DND-41 (cell line): ENCODE measurements at places on chromosomes 1 and 21.

- peaks cover 19% of the 10 kb centered on the region for H3K4me1 ChIP-seq
- H3K36me3 ChIP-seq: no peaks in the 10 kb centered on the region
- DNase-seq: no peak
Measured at GRCh38 chr1:66271904-66272254, 262.1 kb upstream of the SGIP1 start.

- no peaks in the 10 kb centered on the region for H3K4me1 ChIP-seq
- no peak overlapping the region for H3K4me3 ChIP-seq
- DNase-seq: no peak
- H3K27me3 ChIP-seq: no peaks in the 10 kb centered on the region
- H3K27ac ChIP-seq: no peak overlapping the region
Measured at GRCh38 chr1:163824006-163824405, 502.3 kb downstream of the NUF2 start.

- no peak overlapping the region for H3K4me3 ChIP-seq
- H3K36me3 ChIP-seq: no peaks in the 10 kb centered on the region
- H3K4me1 ChIP-seq: peaks cover 68% of the 10 kb centered on the region
- H3K27ac ChIP-seq: peak overlapping the region; percentile 97
Measured at GRCh38 chr1:98323388-98323787, 338.1 kb upstream of the SNX7 start.

- H3K4me3 ChIP-seq: no peak overlapping the region
- no peaks in the 10 kb centered on the region for H3K36me3 ChIP-seq
- peak; percentile 41 for DNase-seq
- H3K4me1 ChIP-seq: no peaks in the 10 kb centered on the region
- no peak overlapping the region for H3K27ac ChIP-seq
Measured at GRCh38 chr1:8374812-8375211, 56.9 kb downstream of the SLC45A1 start.

- no peaks in the 10 kb centered on the region for H3K36me3 ChIP-seq
- DNase-seq: no peak
- H3K27me3 ChIP-seq: no peaks in the 10 kb centered on the region
- no peak overlapping the region for H3K27ac ChIP-seq
- no peak overlapping the region for H3K4me3 ChIP-seq
Measured at GRCh38 chr1:88350648-88351047, 333.4 kb upstream of the PKN2 start.

DNA sequence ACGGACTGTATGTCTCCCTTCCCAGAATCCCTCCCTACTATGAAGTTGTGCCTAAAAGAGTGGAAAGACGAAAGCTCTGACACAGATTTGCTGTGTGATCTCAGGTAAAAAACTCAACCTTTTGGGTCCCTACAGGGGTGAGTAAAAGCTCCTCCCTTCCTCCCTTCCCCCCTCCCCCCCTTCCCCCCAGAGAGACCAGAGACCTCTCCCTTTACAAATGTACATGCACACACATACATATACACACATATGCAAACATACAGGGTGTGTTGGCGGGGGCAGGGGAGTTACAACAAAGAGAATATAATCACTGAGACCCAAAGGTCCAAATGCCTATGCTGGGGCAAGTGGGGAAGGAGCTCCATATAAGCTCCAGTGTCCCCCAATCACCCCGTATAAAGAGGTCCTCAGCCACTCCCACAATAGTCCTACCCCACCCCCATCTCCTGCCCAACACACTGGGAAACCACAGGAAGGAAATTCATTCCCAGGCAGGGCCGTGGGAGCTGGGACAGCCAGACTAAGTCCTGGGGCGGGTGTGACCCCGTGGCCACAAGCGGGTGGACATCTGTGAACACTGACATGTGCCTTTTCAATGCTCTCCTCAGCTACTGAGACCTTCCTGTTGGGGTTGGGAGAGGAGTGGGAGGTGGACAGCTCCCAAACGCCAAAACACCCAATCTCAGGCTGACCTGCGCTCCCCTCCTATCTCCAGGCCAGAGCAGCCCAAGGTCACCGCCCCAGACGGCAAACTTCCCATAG is 2.0 kb downstream of the MEF2D start:
- H3K4me1 ChIP-seq: peaks cover 55% of the 10 kb centered on the region
- H3K27ac ChIP-seq: peak overlapping the region; percentile 55
- no peaks in the 10 kb centered on the region for H3K27me3 ChIP-seq

GRCh38 chr1:202794051-202794740 is 14.0 kb downstream of the KDM5B start:
- H3K27ac ChIP-seq: no peak overlapping the region
- no peak overlapping the region for H3K4me3 ChIP-seq
- H3K4me1 ChIP-seq: no peaks in the 10 kb centered on the region
- H3K36me3 ChIP-seq: no peaks in the 10 kb centered on the region

DNA sequence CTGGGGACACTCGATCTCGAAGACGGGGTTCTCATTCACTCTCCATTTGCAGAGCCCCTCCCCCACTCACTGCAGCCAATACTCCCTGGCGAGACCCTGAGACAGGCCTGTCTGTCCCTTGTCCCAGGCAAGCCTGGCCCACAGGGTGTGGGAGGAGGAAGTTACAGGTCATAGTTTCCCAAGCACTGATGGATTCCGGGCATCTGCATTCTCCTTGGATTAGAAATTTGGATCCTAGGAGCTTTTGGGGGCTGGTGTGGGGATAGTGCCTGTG is 11.3 kb downstream of the WNT3A start:
- H3K4me1 ChIP-seq: no peaks in the 10 kb centered on the region
- no peaks in the 10 kb centered on the region for H3K27me3 ChIP-seq
- H3K36me3 ChIP-seq: no peaks in the 10 kb centered on the region
- no peak overlapping the region for H3K27ac ChIP-seq
- no peak overlapping the region for H3K4me3 ChIP-seq
- DNase-seq: no peak

DNA sequence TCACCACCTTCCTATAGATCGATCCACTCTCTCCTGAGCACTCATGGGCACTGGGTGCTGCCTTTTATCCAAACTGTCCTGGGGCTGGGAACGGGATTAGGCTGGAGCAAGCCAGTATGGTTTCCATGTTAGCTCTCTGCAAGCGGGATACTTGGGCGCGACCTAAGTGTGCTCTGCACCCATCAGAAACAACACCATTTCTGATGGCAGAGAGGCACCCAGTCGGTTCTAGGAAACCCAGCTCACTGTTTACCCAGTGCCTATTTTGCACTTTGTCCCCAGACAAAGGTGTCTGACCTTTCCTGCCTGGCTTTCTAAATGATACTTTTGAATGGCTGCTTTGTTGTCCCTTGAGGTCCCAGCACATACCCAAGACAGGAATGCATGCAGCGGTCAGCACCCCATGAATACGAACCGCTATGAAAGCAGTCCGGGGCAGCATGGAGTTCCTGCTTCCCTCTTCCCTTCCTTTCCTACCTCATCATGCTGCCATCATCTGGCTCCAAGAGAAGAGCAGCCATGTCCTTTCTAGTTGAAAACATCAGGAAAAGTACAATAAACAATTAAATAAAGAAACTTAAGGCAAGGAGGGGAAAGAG is 83.9 kb downstream of the TRABD2B start:
- no peak for DNase-seq
- peaks cover 6% of the 10 kb centered on the region for H3K27me3 ChIP-seq
- H3K27ac ChIP-seq: no peak overlapping the region
- H3K4me1 ChIP-seq: no peaks in the 10 kb centered on the region
- no peaks in the 10 kb centered on the region for H3K36me3 ChIP-seq

DNA sequence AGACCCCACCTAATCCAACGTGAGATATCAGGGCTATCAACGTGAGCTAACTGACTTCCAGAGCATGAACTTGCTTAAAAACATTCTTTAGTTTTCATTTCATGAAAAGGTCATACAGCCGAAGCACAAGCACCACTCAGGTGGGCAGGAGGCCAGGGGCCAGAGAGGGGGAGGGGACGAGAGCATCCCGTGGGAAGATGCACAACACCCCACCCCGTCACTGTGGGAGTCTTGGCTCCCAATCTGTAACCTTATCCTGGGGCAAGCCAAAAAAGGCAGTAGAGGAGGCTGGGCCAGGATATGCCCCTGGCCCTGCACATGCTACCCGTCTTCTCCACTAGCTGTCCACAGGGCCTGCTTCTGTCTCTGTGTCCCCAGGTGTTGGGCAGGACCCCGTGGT is 31.4 kb downstream of the SSBP3 start:
- no peaks in the 10 kb centered on the region for H3K4me1 ChIP-seq
- H3K27ac ChIP-seq: no peak overlapping the region
- no peaks in the 10 kb centered on the region for H3K27me3 ChIP-seq
- no peak for DNase-seq
- H3K36me3 ChIP-seq: peaks cover 71% of the 10 kb centered on the region
- no peak overlapping the region for H3K4me3 ChIP-seq

DNA sequence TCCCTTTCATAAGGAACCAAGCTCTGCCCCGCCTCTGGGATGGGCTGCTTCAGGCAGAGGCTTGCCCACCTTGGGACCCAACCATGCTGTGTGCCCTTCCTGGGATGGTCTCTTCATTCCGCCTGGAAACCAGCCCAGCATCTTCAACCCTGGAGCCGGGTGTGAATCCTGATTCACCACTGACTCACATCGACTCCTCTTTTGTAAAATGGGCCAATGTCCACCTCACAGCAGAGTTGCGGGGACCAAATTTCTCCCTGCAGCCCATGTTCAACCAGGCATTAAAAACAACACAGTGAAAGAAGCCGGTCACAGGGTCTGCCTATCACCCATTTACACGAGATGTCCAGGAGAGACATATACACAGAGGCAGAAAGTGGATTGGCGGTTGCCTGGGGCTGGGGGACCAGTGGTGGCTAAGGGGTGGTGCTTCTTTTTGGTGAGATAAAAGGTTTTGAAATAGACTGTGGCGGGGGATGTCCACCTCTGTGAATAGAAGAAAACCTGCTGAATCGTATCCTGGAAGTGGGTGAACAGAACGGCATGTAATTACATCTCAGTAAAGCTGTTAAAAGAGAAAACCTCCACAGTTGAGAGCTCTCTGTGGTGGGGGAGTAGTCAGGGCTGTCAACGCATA is 6.9 kb upstream of the GPR153 start:
- H3K4me3 ChIP-seq: no peak overlapping the region
- no peaks in the 10 kb centered on the region for H3K27me3 ChIP-seq
- H3K27ac ChIP-seq: no peak overlapping the region
- no peaks in the 10 kb centered on the region for H3K4me1 ChIP-seq

DNA sequence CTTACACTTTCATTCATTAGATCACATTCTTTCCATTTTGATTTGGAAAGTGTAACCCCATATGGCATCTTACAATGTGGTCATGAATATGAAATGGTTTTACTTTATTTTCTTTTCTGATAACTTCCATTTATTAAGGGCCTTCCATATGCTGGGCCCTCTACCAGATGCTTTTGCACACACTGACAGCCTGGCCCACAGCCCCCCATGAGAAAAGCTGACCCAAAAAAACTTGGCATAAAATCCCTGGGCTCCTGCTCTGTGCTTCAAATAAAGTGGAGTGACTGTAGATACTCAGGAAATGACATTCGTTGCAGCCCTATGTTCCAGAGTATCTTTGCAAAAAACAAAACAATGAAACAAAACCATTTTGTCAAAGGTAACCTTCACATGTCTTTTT is 48.8 kb downstream of the PRDX6 start:
- H3K4me3 ChIP-seq: no peak overlapping the region
- no peaks in the 10 kb centered on the region for H3K36me3 ChIP-seq
- H3K27ac ChIP-seq: no peak overlapping the region

- H3K27me3 ChIP-seq: no peaks in the 10 kb centered on the region
- H3K4me3 ChIP-seq: no peak overlapping the region
- DNase-seq: peak; percentile 62
- peak overlapping the region; percentile 79 for H3K27ac ChIP-seq
Measured at GRCh38 chr1:157628773-157629172, 30.9 kb upstream of the FCRL4 start.

DNA sequence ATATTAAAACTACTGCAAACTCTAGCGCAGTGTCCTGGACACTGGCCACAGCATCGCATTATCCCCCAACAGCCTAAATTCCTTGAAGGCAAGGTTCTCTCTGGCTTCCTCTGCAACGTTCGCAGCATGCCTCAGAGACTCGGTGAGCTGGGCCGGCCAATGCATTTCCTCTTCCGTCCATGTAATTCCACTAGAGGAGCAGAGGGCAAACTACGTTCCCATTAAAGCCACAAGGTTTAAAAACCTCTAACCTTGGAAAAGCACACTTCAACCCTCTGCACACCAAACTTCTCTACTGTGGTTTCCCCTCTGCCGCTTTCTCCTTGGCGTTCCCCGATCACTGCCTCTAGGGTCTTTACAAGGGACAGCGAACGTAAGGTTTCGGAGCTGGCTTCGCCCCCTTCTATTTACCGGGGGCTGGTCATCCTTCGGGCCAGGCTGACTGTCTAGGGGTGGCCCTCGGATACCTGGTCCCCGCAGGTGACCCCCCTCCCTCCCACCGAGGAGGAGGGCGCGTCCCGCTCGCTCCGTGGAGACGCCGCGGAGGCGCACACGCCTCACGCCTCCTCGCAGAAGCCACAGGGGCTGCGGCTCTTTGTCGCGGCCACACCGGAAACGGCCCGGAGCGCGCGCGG is 456 bp upstream of the SMYD2 start:
- DNase-seq: no peak
- peaks cover 38% of the 10 kb centered on the region for H3K4me1 ChIP-seq
- H3K36me3 ChIP-seq: no peaks in the 10 kb centered on the region

DNA sequence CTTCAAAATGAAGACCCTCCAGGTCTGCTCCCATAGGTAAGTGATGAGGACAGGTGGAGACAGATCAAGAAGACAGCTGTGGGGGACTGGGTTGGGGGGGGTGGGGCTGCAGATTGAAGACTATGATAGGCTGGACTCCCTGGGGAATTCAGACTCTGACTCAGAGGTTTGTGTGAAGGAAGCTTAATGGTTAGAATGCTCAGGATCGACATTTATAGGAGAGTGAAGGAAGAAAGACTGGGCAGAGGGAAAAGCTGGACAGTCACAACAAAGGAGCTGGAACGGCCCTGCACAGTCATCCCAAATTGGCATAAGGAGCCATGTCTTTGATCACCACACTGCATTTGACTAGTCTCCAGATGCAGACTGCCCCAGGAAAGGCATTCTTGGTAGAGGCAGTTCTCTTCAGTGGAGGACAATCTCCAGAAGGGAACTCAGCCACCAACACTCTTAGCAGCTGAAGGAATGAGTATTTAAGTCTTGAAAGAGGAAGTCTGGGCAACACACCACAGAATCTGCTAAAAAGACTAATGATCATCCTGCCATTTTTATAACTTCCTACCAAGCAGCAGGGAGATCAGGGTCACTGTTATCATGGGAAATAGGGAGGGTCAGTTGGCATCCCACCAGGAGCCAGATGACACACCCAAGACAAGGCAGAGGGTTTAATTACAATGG is 120.0 kb upstream of the ZC3H11B start:
- H3K4me1 ChIP-seq: no peaks in the 10 kb centered on the region
- H3K36me3 ChIP-seq: no peaks in the 10 kb centered on the region

GRCh38 chr21:40546647-40547046 is 300.3 kb downstream of the DSCAM start:
- H3K36me3 ChIP-seq: no peaks in the 10 kb centered on the region
- H3K4me1 ChIP-seq: no peaks in the 10 kb centered on the region
- DNase-seq: no peak
- H3K27ac ChIP-seq: no peak overlapping the region

DNA sequence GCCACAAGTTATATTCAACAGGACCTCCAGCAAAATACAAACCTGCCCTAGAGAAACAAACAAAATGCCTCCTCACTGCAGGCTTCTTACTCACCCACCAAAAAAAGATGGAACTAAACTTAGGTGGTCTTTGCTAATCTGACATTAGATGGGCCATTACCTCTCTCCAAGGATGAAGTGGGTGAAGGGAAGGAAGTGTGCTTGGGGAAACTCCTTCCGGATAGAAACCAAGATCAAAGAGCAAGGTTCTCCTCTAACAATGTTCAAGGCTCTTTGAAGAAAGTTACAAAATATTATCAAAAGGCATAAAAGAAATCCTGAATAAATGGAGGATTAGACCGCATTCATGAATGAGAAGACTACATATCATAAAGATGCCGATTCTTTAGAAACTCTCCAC is 187.5 kb downstream of the ADSS2 start:
- no peak overlapping the region for H3K4me3 ChIP-seq
- H3K36me3 ChIP-seq: no peaks in the 10 kb centered on the region
- no peaks in the 10 kb centered on the region for H3K4me1 ChIP-seq

GRCh38 chr1:86419277-86419903 is 4.6 kb upstream of the CLCA2 start:
- no peak overlapping the region for H3K27ac ChIP-seq
- peak; percentile 57 for DNase-seq
